H1 (cell line): ENCODE measurements at places on chromosomes 5 and 9. TPM values are rescaled to one million over a fixed set of nuclear protein-coding genes. Genes with fewer than 3 reads are reported as not detected.
A peak's percentile ranks its signal among the peaks of the same experiment; 100 is the strongest.

ECSCR gene
- total RNA-seq = 2.7 and 3.3 TPM in 2 replicates

STARD4 gene
- total RNA-seq = 47.4 and 47.9 TPM in 2 replicates

FOXE1 gene
- total RNA-seq = not detected in 2 replicates

MAMDC2 gene
- 15.3 and 15.4 TPM in 2 replicates for total RNA-seq

FGFR4 gene
- 74.3 and 88.4 TPM in 2 replicates for total RNA-seq

TAF11L6 gene
- not detected in 2 replicates for total RNA-seq

NRARP gene
- total RNA-seq = 35.4 and 37.2 TPM in 2 replicates

PCDHA10 gene
- total RNA-seq = 5.4 and 5.5 TPM in 2 replicates

CARTPT gene
- not detected in 2 replicates for total RNA-seq

RELL2 gene
- 18.6 and 19.2 TPM in 2 replicates for total RNA-seq

GRCh38 chr9:110284211-110284844, 28.0 kb upstream of the TXN start:
- DNase-seq = no peak

DNA sequence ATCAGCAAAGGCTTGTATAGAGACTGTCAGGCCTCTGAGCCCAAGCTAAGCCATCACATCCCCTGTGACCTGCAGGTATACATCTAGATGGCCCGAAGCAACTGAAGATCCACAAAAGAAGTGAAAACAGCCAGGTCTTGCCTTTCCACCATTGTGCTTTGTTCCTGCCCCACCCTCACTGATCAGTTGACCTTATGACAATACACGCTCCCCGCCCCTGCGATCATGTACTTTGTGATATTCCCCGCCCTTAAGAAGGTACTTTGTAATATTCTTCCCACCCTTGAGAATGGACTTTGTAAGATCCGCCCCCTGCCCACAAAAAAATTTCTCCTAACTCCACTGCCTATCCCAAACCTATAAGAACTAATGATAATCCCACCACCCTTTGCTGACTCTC, 18.6 kb upstream of the NPM1 start:
- DNase-seq = no peak

DNA sequence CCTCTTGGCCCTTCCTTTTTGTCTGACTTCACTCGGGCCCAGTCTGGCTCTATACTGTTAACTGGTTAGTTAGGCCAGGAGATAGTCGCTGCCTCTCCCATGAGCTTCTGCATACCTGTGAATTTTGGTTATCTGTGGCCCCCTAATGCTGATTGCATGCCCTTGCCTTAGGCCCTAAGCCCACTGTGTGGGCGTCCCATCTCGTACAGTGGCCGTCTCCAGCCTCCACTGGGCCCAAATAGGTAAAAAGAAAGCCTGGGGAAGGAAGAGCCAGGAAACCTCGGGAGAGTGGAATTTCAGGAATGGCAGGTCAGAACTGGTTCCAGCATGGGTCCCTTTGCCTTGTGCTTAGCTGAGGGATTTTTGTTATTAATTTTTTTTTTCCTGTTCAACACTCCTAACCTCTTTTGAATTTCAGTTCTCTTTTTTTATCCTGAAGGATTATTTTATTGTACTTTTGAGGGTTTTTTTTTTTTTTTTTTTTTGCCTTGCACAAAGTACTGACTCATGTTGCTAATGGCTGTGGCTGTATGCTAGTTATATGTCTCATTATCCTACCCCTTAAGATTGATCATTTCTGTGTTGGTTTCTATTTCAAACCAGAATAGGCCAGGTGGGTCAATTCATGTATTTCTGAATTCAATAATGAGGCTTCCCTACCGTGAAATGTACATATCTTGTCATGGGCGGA, 3.4 kb downstream of the PRRC2B start:
- peak; percentile 61 for DNase-seq

DNA sequence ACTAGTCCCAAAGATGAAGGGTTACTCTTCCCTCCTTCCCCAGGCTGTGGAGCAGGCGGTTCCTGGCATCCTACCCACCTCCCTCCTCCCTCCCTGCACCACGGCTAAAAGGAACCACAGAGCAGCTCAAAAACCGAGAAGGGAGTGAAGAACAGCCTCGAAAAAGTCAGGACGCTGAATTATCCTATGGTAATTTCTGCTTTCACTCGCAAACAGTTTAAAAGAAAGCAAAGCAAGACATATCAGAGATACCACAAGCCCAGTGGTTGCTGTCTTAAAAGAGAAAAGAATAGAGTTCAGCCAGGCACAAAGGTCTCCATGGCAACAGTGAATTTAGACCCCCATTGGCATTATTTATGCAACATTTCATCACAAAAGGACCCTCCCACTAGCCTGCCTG, 315.4 kb downstream of the CTNND2 start:
- DNase-seq = peak; percentile 13

DNA sequence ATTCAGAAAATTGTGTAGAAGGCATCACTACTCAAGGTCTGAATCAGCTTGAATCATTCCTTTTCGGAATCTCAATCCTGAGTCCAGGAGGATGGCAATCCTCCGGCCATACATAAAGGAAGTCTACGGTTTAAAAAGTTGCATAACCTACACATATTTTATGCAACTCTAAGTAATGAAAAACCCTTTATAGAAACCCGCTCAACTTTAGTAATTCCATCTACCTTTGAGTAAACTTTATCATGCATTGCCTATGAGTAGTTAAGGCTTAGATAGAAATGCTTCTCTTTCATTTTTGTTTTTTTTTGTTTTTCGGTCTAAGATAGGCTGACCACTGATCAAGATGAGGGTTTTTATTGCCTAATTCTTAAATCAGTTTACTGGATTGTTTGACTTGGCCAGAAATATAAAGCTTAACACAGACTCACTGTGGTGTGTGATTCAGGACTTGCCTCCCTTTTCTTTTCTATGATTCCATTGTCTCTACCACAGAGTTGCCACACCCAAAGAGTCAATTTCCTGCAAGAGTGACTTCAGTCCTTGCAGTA, 85.0 kb downstream of the LURAP1L start:
- DNase-seq = no peak

GRCh38 chr9:78356634-78357033, 59.7 kb downstream of the PSAT1 start:
- no peak for DNase-seq

- peak; percentile 27 for DNase-seq
Observed at GRCh38 chr5:73198833-73199592, 26.0 kb downstream of the TMEM174 start.

DNA sequence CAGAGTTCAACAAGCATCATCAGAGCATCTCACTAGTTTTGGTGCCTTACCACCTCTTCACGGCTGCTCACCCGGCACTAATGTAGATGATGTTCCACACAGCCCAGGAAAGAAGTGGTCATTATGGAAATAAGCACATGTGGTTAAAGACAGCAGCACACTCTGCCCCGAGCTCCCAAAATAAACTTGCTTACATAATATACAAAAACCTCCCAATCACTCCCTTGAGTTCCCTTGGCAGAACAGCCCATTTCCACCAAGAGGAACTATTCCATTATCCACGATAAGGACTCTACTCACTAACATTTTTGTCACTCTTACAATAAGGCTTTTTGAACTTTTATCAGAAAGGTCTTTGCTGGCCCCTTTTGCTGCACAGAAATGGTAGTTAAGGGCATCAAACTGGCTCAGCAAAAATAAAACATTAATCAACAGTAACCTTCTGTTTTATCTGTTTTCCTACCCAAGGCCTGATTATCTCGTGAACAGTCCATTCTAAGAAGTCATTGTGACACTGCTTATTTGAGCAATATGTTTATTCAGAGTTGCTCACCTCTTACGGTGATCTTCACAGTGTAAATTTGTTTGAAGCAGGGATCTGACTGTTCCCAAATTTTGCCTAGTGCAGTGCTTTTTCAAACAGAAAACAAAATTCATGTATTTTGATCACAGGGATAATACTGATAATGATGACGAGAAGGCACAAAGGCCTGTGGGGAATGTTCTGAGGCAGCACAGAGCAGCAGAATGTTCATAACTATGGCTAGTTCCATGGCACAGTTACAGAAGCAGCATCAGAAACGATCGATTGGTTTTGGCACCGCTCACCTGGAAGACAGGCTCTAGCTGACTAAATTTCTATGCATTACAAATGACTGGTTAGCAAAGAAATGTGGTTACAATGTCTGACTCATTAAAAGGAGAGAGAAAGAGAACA, 399.8 kb upstream of the PIK3R1 start:
- DNase-seq = no peak

GRCh38 chr5:77946381-77947040, 170.4 kb upstream of the TBCA start:
- no peak for DNase-seq

- no peak for DNase-seq
Observed at GRCh38 chr9:104992659-104993058, 64.7 kb upstream of the ABCA1 start.

- DNase-seq = no peak
Observed at GRCh38 chr5:58849223-58849622, 266.3 kb downstream of the RAB3C start.

GRCh38 chr5:62649476-62650113, 71.0 kb downstream of the LRRC70 start:
- DNase-seq = no peak

DNA sequence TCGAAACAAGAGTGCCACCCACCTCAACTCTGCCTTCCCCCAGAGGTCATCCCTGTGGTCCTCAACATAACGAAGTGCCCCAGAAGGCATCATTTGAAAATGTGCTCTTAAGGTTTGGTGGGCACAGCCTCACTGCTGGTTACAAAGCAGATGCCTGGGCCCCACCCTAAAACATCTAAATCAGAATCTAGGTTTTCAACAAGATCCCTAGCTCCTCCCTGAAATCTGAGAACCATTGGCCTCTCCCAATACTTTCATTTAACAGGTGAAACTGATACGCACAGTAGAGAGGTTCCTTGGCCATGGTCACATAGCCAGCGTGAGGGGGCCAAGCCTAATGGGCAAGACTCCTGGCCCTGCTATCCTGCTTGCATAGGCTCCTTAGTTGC, 376.2 kb upstream of the CLINT1 start:
- DNase-seq = no peak

DNA sequence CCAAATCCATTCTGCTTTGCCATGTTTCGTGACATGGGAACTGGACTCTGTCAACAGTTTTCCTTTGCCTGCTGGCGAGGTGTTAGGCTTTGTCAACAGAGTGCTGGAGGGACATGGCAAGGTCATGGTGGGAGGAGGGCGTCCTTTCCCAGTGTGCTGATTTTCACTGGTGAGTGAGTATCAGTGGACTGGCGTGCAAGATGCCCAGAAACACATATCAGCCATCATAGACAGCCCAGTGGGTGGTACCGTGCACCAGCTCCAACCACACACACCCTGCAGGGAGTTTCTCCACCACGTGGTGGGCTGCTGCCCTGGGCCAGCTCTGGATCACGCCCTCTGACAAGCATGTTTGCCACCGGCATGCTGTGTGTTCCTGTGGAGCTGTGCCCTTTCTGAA, 50.0 kb upstream of the ABL1 start:
- DNase-seq = no peak

DNA sequence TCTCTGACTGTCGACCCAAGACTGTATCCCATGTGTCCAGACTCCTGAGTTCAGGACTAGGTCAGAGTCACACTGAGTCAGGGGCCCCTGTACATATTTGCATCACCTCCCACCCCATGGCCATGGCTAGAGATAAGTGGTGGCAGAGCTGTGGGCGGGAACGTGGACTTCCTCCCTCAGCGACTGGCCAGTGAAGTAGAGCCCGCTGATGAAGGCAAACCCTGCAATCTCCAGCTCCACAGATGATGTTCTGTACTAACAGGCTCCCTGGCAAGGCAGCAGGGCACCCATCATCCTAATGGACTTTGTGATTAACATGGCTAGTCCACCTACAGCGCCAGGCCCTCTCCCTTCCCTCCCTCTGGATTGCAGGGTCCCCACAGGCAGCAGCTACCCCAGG, 110.5 kb upstream of the LRRTM2 start:
- no peak for DNase-seq

DNA sequence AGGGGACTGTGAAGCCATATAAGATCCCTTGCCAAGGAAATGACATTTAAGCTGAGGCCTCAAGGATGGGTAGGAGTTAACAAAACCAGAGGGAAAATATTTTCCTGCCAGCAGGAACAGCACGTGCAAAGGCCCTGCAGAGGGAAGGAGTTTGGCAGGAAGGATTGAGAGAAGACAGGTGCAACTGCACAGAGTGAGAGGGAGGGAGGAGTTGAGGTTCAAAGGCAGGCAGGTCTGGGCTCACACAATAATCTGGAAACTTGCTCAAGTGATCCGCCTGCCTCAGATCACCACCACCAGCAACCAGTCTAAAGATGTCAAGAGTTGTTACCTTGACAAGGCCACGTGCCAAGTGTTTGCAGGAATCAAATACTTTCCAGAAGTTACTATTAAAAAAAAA, 31.1 kb upstream of the PWWP2A start:
- DNase-seq = no peak
